SJSA1 (cell line): ENCODE measurements at places on chromosomes 4 and X. TPM values are rescaled to one million over a fixed set of nuclear protein-coding genes. Genes with fewer than 3 reads are reported as not detected.

The RAP1GDS1 gene
- total RNA-seq, result 52.0 and 59.9 TPM in 2 replicates

DNA sequence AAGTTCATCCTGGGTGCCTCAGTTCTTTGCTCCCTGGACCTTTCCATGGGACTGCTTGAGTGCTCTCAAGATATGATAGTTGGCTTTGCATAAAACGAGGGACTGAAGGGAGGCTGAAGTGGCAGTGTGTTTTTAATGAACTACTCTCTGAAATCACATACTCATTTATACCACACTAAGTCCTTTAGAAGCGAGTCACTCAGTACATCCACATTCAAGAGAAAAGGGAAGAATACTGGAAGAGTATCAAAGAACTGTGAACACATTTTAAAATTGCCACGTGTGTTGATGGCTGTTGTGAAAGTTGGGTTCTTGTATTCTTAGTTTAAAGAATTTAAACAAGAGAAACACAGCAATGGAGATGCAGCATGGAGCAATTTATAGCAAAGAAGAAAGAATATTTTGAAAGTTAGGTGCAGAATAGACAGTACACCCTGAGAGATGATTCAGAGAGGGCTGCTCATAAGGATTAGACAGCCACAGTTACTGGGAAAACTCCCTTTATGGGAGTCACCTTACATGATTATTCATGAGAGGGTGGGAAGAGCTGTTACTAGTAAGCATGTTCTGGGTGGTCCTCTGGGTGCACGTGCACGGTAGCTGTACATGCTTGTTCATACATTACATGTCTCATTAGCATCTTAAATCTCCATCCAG is 380.7 kb downstream of the ADGRL3 start:
- DNase-seq, result no peak

DNA sequence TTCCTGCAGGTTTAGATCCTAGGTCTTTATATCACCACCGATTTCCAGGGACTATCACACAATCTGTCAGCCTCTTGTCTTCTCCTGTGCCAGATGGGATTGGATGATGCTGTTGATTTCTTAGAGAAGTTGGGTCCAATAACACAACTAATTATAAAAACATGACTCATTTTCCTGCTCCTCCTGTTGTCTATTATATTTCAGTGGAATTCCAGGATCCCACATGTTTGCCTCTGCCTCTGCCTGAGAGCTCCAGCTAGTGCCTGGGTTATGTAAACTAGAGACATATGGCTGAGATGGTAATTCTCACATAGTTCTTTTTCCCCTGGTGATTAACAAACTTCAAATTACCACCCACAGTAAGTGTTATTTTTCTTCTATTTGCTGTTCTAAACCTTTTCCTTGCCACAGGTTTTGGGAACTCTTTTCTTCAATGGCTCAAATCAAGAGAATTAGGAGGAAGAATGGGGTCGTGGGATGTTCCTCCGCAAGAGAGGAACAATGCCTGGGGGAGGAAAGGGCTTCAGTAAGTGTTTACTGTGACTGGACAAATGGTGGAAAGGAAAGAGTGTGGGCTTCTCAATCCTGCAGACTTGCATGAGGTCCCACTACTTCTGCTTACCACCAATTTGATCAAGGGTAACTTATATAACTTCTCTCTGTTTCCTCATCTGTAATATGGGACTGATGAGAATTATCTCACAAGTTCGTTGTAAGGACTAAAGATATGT is 3.4 kb upstream of the HOPX start:
- no peak for DNase-seq

DNA sequence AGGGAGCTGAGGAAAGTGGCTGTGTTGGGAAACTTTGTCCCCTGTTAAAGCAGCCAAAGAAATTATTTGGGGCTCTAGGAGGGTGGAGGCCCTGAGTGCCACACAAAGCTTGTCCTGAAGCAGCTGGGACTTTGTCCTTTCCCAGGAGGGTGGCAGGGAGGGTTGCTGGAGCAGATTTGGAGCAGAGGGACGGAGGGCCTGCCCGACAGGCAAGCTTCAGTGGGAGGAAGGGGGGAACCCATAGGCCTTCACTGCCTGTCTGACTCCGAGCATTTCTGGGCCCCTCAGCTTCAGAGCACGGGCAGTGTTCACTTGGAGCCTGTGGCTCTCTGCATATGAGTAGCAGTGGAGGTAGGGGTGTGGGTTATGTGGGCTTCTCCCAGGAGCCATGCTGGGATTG is 7.2 kb upstream of the CNGA2 start:
- no peak for DNase-seq

DNA sequence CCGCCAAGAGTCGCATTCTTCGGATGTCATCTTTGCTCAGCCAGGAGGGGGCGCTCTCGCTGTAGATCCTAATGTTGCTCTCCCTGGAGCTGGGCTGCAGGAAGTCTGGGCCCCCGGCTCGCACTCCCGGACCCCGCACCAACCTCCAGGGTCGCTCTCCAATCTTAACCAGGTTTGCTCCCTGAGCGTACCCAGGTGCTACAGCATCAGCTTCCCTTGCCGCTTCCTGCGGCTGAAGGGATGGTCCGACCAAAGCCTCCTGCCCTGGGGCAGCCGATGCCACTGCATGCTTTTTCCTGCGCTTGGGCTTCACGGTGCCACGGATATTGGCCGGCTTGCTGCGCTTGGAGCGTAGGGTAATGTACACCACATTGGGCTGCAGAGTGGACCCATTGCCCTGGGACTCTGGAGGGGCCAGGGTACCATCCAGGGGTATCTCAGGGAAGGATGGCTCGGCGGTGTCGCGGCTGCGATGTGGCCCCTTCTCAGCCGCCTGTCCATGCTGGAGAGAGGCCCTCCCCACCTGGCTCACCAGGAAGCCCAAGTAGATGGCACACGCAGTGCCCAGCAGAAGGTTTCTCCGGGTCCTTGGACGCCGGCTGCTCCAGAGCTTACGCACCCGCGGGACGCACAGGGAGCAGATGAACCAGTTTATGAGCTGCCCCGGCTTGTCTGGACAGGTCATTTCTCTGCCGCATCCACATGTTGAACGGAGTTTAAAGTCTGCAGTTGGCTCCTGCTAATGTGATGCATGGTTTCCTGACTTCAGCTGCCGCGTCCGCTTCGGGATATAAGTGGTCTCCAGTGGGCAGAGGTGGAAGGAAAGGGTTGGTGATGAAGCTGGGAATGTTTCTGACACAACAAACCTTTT is 1.9 kb downstream of the GASK1B start:
- no peak for DNase-seq

The LANCL3 gene
- 0.03 TPM in 1 of 2 replicates, not detected in the other for total RNA-seq

The TIGD4 gene
- total RNA-seq, result 0.18 TPM in 1 of 2 replicates, not detected in the other

DNA sequence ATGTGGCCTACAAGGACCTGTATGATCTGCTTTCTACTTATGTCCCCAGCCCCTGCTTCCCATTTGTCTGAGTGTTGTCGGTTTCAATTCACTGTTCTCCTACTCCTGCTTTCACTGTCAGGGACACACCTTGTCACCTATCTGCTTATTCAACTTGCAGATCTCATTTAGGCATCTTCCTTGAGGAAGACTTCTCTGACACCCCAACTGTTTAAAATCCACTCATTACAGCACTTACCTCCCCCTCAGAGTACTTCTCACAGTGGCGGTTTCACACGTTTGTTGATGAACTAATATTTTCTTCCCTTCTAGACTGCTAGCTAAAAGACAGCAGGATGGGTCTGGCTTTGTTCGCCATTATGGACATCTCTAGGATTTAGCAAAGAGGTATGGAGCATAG is 279.9 kb upstream of the TET2 start:
- DNase-seq, result no peak

GRCh38 chrX:9538544-9539045 is 73.7 kb downstream of the TBL1X start:
- DNase-seq, result no peak

DNA sequence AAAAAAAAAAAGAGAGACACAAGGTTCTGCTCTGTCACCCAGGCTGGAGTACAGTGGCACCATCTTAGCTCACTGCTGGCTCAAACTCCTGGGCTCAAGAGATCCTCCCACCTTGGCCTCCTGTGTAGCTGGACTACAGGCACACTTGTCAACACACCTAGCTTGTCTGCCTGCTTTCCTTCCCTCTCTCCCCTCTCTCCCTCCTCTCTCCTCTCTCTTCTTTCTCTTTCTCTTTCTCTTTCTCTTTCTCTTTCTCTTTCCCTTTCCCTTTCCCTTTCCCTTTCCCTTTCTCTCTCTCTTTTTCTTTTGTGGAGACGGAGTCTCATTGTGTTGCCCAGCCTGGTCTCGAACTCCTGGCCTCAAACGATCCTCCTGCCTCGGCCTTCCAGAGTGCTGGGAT is 132.1 kb downstream of the DIPK2B start:
- no peak for DNase-seq

- peak; percentile 32 for DNase-seq
These were observed 46.1 kb downstream of the HTRA3 start for GRCh38 chr4:8315435-8316250.

The SLC10A4 gene
- total RNA-seq, result not detected in 2 replicates

GRCh38 chr4:2060611-2061185 is 1.6 kb downstream of the NAT8L start:
- no peak for DNase-seq

DNA sequence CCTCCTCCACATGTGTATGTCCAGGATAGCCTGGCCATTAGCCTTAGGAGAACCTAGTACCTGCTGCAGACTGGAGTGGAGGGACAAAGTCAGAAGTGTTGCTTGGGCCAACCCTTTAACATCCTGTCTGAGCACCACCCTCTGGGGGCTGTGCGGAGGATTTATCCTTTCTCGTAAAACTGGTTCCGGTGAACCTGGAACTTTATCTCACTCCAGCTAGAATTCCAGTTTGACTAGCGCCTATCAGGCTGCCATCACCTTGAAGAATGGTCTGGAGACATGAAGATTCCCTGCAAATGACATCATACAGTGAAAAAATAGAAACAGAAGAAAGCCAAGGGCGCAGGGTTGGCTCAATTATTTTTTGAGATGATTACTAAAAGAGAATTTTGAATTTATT is 4.0 kb downstream of the TCEAL8 start:
- no peak for DNase-seq
